ENCODE measurements at places on chromosomes 7 and 10.

- DNase-seq = no peak
Observed at GRCh38 chr10:113133497-113134115, 183.6 kb downstream of the TCF7L2 start.

DNA sequence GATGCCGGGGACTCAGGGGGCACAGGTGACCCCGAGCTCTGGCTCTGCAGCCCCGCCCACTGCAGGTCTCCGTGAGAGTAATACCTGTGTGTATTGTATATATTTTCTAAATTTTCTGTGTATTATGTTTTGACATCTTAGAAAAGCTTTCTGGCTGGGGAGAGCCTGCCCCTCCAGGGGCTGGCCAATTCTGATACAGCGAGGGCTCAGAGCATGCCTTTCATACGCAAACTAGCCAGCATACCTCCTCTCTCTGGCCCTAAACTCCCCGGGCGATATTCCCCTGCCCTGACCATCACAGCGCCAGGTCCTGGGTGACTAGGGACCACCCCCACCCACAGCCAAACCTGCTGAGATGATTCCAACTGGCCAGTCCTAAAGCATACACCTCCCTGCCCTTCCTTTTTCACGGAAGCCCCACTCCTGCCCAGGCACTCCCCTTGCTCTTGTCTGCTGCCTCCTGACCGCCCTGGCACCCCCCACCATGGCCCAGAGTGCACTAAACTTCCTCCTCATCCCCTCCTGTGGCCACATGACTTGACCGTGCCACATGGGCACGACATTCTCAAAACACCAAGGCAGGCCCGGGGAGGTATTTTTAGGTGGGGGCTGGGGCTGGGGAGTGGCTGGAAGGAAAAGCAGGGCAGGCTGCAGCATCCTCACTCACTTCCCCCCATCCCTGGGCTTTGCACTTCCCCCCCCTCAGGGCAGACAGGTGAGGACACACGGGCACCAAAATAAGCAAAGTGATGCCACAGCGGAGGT is 61.5 kb downstream of the INSIG1 start:
- no peak for DNase-seq

GRCh38 chr7:47186316-47186715 is 395.6 kb downstream of the TNS3 start:
- no peak for DNase-seq

- DNase-seq = no peak
Observed at GRCh38 chr10:76175533-76176165, 744.2 kb downstream of the LRMDA start.

DNA sequence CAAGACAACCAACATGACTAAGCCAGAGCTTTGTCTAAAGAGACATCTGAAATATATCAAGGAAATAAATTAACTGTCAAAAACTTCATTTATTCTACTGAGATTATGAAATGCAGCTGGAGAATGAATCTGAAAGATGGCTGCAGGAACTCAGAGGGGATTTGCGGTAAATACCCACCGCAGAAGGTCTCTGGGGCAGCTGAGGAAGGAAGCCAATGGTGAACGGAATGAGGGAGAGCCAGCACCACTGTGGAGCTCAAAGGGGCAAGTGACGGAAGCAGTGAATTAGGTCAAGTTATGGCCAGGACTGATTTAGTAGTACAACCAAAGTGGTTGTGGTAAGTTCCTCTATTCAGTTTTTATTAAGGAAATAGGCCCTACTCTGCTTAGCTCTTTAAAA is 215.3 kb upstream of the GLI3 start:
- DNase-seq = no peak

DNA sequence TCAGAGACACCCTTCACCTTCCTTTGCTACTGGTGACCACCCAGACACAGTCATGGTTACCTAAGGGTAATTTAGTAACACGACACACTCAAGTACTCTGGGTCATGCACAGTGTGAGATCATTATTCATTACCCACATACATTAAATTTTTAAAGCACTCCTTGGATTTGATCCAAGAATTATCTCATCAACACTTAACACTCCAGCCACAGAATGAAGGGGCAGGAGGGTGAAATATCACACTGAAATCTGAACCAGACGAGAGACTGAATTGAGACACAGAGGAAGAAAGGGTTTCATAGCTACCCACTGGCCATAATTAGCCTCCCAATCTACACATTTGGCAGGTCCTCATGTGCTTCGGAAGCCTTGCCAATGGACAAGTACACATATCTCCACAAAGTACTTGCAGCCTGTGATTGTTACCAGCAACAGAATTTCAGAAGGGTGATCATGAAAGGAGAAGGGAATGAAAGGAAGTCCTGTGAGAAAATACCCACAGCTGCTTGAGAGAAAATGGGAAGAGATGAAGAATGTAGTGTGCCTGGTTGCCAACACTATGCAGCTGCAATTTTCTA is 189.3 kb downstream of the POLR1F start:
- no peak for DNase-seq

DNA sequence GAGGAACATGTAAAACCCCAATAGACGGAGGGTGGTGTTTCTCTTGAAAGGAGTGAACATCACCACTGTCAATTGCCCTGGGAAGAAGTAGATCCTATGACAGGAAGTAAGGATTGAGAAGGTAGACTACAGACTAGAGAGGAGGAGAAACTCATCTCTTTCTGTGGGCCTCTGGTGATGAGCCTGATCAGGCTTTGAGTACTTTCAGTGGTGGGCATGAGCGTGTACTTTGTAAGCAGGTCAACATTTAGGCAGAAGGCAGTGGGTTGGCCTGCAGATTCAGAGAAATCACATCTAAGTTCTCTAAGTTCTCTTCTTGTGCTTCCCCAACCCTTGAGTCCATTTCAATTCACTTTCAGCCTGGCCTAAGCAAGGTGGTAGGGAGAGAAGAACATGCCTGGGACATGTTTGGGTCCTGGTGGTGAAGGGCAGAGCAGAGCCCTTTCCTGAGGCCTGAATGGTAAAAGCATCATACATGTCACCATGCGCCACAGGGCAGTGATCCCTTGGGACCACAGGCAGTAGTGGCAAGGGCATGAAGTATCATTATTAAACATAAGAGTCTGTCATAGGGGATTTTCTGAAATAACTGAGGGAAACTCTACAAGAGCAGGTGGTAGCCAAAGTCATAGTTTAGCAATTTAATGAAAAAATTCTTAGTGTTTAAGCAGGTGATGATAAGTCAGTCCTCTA is 56.4 kb upstream of the ANKRD1 start:
- DNase-seq = no peak

DNA sequence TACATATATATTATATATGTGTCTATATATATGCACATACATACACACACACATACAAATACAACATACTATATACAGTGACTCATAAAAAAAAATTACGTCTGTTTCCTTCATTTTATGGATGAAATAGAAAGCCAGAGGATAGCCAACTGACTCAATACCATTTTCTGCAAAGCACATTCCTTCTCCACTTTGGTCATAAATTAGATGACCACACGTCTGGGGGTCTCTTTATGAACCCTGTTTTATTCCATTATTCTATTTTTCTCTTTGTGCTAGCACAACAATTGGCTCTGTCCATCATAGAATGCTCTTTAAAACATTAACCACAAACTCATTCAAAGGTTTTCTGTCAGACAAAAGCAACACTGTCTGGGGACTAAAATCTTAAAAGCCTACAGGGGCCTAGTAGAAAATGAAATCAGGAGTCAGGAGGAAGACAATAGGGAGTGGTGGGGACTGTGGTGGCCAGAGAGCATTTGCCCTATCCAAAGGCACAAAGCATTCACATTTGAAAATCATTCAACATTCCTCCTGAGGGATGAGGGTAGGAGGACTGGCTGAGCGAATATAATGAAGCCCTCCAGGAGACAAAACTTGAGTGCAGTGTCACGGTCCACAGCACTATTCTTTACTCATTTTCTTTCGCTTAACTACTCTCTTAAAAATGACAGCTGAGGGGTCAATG is 4.3 kb downstream of the CUBN start:
- no peak for DNase-seq

- DNase-seq = no peak
Observed at GRCh38 chr10:37703114-37703513, 154.3 kb downstream of the ZNF248 start.

- no peak for DNase-seq
Observed at GRCh38 chr10:122057841-122058413, 69.0 kb downstream of the TACC2 start.

DNA sequence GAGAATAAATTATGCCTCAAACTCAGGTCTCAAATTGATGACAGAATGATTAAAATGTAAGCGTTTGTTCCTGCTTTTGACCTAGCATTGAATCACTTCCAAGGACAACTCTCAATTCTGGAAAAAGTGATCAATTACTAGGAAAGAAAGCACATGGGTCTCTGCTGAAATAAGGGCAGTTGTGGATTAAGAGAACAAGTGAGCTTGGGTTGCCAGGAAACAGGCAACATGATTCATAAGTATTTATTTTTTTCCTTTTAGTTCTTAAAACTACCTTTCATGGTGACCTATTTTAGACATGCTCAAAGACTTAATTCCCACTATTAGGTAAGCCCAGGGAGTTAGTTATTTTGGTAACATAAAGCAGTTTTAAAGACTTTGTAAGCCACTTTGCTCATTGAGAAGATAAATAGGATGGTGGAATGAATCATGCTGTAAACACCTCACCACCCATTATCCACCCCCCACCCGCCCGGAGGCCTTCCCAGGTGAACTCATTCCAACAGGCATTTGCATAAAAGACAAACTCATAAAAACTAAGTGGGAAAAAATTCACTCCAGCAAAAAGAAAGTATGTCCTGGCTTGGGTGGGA is 728.3 kb downstream of the SORCS1 start:
- DNase-seq = no peak

- no peak for DNase-seq
Observed at GRCh38 chr7:106618480-106618879, 42.5 kb downstream of the CCDC71L start.

DNA sequence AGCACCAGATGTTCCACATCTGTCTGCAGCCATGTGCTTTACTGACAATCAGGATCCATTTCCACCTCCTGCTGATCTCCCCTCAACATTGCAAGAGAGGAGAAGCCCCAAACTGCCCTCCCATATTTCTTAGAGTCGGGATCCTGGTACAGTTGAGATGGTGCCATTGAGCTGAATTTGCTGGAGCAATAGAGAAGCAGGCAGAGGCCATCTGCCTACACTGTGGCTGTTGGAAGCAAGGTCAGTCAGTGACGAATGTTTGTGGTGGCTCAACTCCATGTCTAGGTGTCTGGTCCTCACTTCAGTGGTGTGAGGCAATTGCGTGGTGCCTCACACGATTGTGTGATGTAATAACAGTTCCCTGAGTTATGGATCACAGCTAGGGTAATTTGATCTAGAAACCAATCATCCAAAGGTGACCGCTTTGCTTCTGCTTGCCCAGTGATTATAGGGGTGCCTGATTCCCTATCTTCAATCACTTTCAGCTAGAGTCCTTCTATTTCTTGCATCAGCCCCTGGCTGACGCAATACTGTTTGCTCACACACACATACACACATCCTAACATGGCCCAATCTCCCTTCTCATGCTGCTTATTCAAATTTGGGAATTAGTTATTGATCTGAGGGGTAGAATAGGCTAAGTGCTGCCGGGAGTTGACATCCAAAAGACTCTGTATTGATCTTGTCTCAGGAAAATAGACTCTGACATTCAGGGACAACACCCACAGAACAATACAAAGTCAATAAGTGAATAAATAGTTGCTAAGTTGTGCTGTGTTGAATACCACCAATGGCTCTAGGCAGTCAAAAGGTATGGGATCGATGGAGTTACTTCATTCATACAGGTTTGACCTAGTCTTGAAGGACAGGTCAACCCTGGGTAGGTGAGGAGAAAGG is 46.1 kb upstream of the SLC35B4 start:
- no peak for DNase-seq

DNA sequence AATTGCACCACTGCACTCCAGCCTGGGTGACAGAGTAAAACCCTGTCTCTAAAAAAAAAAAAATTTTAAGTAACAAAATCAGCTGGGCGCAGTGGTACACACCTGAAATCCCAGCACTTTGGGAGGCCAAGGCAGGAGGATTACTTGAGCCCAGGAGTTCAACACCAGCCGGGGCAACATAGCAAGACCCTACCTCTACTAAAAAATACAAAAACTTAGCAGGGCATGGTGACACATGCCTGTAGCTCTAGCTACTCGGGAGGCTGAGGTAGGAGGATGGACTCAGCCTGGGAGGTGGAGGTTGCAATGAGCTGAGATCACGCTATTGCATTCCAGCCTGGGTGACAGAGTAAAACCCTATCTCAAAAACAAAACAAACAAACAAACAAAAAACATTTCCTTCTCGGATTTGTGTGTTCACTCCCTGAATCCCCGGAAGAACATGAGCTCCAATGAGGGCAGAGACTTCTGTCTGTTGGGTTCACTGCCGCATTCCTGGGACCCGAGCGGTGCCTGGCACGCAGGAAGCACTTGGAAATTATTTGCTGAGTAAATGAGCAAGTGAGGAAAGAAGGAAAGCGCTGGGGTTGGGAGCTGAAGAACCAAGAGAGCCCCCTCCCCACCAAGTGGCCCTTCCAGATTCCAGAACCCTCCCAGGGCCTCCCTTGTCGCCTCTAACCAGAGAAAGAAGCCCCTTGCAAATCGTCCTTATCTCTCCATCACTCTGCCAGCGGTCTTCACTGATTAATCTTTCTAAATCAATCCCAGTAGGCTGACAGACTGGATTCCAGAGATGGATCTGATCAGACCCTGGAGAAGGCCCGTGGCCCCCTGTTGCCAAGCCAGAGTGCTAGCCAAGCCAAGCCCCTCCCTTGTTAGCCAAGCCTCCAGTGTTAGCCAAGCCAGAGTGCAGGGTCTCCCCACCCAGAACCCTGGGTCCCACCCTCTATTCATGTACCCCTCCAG is 6.2 kb downstream of the TNRC18 start:
- DNase-seq = no peak

GRCh38 chr7:151439855-151440798 is at the start of gene CRYGN:
TSS of gene CRYGN (minus strand) at chr7:151440141. CDS start at chr7:151439917, 224 bp downstream.
- no peak for DNase-seq

DNA sequence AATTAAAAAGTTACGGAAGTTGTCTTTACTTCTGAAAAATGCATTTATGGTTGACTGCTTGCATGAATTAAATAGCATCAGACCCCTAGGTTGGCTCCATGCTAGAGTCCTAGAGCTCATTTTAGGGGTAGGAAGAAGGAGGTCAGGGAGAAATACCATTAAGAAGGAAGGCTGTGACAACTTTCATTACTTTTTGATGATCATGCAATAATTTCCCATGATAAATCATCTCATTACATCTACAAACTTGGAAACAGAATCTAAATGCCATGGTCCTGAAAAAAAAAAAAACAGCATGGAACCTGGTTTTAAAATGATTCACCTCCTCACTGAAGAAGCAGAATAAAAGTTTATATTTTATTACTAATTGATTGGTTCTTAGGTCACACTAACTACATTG is 20.3 kb upstream of the PLXNA4 start:
- DNase-seq = no peak

- DNase-seq = no peak
Observed at GRCh38 chr10:103763374-103764202, 91.8 kb downstream of the SH3PXD2A start.

- DNase-seq = peak; percentile 99
Observed at GRCh38 chr10:17216217-17216900, 11.7 kb upstream of the VIM start.

GRCh38 chr10:13730956-13731355 is 144.2 kb downstream of the PRPF18 start:
- DNase-seq = no peak
